Activated naive CD4-positive, alpha-beta T cell treated with Interleukin-2 at 50 U/mL for 16 hours (primary cell): ENCODE measurements at places on chromosomes 12 and 14.

DNA sequence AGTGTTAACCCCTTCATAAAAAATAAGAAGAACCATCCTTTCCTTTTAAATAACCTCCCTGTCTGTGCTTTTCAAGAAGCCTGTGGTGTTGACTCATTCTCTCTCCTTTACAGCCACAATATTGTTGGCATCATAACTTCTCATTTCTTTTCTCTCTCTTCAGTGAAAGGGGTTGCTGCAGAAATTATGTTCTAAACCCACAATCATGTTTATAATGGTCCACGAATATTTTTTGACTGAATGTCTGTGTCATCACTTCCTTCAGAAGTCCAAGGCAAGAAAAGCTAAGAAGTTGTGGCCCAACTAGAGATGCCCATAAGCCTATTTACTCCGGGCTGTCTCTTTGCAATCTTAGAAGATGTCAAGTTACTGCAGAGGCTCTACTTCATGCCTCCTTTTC, 488.3 kb downstream of the APAF1 start:
- no peak for DNase-seq

- no peak for DNase-seq
Measured at GRCh38 chr12:5437182-5437583, 5.3 kb downstream of the NTF3 start.

DNA sequence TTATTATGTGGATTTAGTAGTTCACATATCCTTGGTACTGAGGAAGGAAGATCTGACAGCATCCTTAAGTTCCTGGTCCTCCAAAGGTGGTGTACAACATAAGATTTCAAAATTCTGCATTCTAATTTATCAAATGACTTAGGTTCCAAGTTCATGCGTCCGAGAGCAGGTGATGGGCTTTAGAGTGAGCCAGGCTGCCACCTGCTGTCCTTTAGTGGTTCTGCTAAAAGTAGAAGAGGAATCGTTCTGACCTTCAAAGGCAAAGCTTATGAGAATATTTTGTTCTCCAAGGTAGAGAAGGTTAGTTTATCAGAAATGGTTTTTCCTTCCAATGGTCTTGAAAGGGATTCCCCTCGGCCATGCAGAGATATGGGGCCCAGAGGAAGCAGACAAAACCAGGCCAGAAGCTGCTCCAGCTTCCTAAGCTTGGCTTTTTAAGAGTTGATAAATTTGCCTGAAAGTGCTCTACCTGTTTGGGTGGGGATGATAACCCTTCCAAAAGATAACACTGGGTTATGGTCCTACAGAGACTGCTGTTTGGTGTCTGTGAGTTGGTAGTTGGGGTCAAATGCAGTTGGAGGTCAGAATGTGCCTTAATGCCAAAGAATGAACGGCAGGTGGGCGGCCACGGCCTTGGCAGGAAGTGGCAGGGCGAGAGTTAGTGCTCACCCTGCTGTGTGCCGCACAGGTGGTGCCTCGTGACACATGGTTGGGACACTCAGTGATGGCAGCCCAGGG, 29.1 kb upstream of the LRTM2 start:
- peak; percentile 67 for DNase-seq

DNA sequence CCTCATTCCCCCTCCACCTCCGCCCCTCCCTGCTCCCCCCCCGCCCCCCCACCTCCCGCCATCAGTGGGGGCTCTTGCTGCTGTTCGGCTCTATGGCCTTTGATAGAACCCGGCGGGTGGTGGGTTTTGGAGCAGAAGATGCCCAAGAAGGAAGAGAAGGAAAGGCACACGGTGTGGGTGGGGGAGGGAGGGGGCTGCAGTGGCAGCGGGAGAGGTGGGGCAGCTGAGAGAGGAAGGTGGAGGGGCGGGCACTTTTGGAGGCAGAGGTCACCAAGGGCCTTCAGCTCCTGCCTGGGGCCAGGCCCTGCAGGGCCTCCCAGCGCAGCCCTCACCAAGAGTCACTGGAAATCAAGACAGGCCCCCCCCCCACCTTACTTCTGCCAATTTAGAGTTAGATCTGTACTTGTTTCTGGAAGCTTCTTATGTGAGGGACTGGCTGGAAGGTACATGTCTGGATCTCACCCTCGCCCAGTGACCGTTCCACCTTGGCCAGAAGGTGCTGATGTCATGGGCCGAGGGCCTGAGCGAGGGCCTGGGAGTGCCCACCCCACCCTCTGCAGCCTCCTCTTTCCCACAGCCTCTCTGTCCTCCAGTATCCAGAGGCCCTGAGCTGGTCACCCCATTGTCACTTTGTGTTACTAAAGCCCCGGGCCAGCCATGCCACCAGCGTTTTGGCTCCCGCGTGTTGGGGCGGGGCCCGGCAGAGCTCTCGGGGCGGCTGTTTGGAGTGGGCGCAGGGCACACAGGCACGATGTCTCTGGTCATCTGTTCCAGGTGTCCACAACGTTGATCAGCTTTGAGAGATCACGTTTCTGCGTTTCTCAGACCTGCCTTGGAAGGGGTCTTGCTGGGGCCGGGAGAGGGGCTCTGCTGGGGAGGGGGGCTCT, 153.9 kb downstream of the KIF26A start:
- DNase-seq = no peak

DNA sequence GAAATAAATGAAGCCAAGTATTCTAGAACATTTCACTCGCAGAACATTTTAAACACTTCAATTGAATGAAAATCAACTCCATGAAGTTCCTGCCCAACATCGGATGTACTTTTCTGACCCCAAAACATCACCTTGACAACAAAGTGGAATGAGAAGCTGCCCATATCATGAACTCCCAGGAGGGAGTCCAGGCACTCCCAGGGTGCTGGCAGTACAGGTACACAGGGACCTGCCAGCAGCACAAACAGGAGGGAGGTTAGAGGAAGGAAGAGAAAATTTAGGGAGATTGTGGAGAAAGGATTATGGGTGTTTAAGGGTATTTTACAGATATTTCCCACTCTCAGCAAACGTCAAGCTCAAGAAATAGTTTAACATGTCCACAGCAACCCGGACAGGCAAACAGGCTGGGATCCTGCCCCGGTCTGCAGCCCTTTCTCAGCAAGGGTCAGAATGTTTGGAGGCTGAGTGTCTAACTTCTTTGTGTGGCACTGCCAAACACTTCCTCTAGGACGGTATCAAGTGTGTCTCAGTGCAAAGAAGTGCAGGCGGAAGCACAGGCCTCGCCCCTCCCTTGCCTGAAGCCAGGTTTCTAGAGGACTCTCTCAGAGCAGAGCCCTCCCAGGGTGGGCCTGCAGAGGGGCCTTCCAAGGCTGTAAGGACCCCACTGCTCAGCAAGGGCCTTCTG, 72.2 kb downstream of the SETD3 start:
- no peak for DNase-seq

DNA sequence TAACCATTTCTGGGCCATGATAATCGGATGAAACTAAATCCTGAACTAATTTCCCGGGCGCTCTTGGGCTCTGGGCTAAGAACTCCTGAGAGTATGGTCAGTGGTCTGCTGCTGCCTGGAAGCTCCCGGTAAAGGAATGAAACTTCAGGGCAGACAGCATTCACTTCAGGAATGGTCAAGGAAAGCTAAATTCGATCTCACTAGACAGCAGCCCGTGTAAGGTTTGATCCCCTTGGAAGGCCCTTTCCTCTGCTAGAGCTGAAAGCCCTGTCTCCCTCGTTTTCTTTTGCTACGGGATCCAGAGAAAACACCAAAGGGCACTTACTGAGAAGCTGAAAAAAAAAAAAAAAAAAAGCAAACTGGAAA, 680 bp downstream of the ASB8 start:
- no peak for DNase-seq

DNA sequence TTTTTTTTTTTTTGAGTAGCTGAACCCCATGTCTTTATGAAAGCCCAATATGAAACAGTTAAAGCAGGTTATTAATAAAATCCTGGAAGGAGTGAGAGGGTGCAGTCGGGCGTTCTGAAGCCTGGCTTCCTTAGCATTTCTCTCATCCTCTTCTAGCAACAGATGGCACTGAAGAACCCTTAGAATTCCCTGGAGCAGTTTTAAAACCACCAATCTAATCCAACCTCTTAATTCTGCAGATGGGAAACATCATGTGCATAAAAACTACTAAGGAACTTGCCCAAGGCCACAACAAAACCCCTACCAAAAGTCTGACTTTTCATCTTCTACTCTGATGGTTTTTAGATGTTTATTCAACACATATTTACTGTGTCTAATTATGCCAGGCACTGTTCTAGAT, 25.2 kb downstream of the PRDM4 start:
- no peak for DNase-seq

DNA sequence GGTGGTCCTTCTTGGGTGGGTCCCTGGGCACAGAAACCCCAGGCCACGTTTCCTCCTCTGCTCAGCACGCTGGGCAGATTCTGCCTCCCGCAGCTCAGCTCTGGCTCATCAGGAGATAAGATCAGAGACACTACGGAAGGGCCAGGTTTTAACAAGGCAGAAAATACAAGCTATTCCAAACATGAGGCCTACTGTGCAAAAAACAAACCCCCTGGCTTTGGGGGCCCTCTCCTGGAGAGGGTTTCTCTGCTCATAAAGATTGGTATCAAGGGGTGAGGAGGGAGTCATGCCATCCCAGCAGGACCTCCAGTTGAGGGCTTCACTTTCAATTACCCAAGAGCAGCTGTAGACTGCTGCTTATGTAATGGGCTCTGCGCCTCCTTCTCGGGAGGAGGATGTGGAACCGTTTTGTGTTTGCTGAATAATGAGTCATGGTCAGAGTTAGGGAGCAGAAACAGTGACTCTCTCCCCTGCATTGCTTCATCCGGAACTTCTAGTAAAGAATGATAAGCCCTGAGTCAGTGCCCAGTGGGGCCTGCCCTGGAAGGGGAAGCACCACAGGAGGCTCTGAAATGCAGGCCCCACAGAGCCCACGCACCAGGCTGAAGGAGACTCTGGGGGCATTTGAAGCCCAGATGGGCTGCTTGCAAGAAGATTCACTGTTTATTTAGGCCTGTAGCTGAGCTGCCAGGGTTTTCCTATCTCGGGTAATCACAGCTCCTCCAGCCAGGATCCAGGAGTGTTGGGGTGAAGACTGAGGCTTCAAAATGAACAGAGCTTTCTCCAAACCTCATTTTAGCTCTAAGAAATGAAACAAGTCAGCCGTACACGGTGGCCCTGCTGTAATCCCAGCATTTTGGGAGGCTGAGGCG, 79.3 kb downstream of the SSPN start:
- peak; percentile 42 for DNase-seq

DNA sequence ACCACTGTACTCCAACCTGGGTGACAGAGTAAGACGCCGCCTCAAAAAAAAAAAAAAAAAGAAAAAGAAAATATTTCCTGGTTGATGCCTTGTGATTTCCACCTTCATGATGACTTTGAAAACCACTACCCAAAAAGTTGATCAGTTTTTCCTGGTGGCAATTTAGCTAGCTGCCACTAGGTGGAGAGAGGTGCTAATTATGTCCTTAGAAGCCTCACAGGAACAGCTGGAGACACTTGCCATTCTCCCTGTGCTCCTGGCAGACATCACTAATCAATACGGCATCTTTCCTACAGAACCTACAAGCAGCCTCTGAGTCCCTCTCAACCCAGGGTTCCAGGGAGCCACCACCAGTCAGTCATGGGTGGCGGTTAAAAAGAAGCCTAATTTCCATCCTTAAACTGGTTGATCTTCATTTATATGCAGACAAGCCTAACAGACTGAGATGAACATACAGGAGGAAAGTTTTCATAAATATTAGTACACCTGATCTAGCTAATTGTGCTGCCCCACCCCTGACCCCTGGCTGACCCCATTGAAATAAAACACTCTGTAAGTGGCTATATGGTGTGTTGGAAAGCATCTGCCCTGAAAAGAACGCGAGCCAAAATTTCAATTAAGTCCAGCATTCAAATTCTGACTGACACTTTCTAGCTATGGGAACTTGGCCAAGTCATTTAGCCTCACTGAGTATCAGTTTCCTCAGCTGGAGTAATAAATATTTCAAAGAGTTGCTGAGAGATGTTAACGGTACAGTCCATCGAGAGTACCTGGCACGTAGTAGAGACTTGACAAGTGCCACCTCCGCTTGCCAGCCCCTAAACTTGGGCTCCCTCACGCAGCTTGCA, 6.2 kb upstream of the OAS1 start:
- peak; percentile 34 for DNase-seq

DNA sequence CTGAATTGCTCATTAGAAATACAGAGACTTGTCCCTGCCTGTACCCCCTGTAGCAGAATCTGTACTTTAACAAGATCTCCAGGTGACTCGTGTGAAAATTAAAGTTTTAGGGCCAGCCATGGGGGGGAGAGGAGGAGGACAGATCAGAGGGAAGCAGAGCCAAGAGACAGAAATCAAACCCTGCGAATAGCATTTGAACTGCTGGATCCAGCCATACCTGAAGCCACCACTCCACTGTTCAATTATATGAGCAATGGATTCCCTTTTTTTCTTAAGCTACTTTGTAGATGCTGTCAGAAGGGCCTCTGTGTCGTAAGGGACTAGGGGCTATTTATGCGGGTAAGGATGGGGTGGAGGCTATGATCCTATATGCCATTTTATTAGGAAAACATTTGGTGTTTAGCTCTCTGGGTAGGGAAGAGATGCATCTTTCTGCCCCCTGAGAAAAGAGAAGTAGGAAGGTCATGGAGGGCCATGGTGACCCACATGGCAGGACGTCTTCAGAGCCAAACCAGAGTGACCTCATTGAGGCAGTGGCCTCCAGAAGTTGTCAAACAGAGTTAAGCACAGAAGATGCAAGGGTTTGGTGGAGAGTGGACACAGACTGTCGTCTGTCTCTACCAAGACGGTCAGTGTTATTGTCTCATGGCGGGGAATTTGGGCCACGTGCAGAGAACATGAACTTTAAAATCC, 203.9 kb downstream of the PHETA1 start:
- DNase-seq = no peak

DNA sequence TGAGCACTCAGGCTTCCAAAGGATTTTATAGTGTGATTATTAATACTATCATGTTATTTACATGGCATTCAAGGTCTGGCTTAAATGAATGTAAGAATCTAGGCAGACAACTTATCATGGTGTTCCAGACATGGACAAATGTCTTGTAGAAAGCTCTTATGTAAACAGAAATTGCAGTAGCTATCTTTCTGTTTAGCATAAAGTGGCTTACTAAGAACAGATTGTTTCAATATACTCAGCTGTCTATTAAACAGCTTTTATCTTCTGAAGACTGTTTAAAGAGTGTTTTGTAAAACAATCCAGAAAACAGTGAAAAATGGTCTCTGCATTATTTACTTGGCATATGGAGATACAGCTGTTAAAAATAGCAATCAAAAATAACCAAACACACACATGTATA, 1061.8 kb upstream of the SEL1L start:
- no peak for DNase-seq

- DNase-seq = no peak
Measured at GRCh38 chr12:130709971-130710732, 5.9 kb downstream of the RIMBP2 start.
